ENCODE measurements at places on chromosomes 16 and 17.

DNA sequence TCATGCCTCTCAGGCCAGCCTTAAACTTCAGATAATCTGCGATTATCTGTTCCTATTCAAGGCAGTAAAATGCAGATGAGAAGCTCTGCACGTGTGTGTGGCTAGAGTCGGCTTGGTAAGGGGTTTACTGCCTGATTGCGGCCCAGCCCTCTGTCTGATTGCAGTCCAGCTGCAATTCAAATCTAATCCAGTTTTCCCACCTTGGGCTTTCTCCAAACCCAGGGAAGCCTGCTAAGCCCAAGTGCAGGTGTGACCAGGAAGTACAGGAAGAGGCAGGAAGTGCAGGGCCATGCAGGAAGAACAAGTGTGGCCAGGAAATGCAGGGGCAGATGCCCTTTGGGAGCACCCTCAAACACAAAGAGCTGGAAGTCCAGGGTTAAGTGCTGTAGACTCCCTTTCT lies 314.9 kb downstream of the CEP112 start:
- DNase-seq: no peak

- no peak for DNase-seq
Measured at GRCh38 chr17:59802160-59802559, 90.6 kb downstream of the TUBD1 start.

DNA sequence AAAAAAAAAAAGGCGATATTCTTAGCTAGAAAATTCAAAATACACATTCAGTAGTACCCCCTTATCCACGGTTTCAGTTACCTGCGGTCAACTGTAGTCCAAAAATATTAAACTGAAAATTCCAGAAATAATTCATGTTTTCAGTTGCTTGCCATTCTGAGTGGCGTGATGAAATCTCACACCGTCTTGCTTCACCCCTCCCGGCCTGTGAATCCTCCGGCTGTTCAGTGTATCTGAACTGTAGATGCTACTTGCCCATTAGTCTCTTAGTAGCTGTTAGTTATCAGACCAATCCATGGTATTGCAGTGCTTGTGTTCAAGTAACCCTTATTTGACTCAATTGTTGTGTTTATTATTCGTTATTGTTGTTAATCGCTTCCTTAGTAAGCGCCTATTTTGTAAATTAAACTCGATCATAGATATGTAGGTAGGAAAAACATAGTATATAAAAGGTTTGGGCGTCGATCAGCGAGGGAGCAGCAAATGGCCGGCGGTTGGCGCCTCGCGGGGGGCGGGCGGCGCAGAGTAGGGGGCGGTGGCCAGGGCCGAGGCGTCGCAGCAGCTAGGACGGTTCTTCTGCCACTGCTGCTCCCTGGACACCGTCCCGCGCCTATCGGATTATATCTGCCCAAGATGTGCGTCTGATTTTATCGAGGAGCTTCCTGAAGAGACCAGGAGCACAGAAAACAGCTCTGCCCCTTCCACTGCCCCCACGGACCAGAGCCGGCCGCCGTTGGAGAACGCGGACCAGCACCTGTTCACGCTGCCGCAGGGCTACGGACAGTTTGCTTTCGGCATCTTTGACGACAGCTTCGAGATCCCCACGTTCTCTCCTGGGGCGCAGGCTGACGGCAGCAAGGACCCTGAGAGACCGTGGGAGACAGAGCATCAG lies 39.8 kb upstream of the AKAP1 start:
- DNase-seq: no peak

GRCh38 chr17:29384901-29385300 lies 5.3 kb upstream of the TAOK1 start:
- DNase-seq: no peak

GRCh38 chr16:88442727-88443576 lies 10.1 kb upstream of the ZFPM1 start:
- DNase-seq: peak; percentile 73

GRCh38 chr17:49577650-49577934 lies 1.9 kb downstream of the NXPH3 start:
- no peak for DNase-seq

DNA sequence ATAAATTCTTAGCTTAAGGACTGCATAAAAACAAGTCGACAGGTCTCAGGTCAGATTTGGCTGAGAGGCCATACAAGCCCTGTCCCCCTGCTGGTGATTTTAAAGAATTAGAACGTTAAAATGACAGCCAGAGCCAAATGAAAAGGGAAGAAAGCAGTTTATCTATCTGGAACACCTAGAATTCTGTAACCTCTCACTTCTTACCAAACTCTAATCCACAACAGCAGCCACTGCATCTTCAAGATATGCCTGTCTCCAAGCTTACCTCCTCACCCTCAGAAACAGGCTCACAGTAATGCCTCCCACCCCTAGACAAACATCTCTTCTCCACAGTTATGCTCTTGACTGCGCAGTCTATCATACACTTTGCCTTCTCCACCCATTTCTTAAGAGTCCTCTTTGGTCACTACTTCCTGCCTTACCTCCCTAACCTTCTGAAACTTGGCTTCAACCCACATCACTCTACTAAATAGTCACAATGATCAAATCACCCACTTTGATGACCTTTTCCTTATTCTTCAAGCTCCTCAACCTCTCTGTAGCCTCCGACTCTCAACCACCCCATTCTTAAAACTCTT lies 14.2 kb downstream of the ANKFY1 start:
- peak; percentile 44 for DNase-seq

- DNase-seq: no peak
Measured at GRCh38 chr17:17351901-17352781, 49.0 kb downstream of the NT5M start.

GRCh38 chr17:43020030-43020621 lies 2.1 kb downstream of the VAT1 start:
- DNase-seq: no peak

DNA sequence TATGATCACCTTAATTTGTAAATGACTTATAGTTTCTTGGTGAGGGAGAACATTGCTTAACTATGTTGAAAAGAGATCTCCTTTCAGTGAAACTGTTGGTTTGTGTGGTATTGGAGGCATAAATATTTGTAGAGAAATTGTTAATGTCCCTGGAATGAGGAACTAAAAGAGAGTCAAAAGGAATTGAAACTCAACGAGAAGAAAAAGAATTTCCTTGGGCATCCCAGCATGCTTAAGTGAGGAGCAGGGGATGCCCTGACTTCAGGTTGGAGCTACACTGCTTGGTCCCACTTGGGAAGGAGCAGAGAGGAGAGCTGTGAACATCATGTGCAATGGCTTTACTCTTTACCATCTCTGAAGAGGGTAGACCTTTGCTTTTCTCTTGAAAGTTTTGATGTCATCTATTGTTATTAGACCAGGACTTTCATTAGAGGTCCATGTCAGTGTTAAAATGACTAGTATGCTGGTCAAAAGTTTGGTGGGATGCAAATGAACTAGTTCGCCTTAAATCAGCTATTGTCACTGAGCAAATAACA lies 21.7 kb downstream of the KRT23 start:
- DNase-seq: no peak

- no peak for DNase-seq
Measured at GRCh38 chr16:85457366-85457765, 155.8 kb upstream of the GSE1 start.

DNA sequence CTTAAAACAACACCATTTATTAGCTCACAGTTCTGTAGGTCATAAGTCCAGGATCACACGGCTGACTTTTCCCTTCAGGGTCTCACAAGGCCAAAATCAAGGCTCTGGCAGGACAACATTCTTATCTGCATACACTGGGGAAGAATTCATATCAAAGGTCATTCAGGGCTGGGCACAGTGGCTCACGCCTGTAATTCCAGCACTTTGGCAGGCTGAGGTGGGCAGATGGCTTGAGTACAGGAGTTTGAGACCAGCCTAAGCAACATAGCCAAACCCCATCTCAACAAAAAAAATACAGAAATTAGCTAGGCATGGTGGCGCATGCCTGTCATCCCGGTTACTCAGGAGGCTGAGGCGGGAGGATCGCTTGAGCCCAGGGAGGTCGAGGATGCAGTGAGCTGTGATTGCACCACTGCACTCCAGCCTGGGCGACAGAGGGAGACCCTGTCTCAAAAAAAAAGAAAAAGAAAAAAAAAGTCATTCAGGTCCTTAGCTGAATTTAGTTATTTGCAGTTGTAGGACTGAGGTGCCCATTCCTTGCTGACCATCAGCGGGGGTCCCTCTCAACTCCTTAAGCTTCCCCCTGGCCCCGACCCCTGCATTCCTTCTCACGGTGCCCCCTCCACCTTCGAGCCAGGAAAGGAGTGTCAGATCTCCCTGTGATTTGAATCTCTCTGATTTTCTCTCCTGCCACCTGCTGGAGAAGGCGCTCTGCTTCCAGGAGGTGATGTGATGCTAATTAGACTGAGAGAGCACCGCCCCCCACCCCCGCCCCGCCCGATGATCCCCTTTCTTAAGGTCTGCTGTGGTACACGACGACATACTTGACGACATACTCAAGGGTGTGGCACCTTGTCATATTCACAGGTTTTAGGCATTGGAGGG lies 91.8 kb upstream of the CLEC18A start:
- peak; percentile 62 for DNase-seq

GRCh38 chr16:1416521-1416941 lies 2.0 kb upstream of the UNKL start:
- DNase-seq: no peak

DNA sequence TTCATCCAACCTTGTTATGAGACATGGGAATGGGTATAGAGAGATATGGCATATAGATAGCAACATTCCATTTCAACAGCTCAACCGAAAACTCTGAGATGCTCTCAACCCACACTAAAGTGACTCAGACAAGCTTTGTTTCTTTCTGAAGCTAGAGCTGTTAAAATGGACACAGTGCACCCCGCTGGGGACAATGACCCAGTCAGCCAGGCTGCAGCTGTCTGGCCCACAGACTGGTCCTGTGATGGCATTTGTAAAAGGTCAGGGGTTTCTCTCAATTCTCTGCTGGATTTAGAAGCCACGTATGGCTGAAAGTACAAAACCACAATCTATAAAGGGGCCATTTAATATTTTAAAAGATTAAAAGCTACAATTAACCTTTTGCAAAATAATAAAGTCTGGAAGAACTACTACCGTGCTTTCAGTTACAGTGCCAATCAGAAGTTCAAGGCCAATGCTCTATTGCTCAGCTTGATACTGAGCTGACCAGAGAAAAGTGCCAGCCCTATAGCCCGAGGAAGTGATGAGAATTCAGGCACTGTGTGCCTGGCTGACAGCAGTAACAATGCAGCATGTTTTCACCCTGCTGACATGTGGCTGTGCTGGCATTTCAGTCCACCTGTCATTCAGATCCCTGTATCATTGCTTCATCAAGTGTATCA lies 60.2 kb downstream of the TEX2 start:
- no peak for DNase-seq

DNA sequence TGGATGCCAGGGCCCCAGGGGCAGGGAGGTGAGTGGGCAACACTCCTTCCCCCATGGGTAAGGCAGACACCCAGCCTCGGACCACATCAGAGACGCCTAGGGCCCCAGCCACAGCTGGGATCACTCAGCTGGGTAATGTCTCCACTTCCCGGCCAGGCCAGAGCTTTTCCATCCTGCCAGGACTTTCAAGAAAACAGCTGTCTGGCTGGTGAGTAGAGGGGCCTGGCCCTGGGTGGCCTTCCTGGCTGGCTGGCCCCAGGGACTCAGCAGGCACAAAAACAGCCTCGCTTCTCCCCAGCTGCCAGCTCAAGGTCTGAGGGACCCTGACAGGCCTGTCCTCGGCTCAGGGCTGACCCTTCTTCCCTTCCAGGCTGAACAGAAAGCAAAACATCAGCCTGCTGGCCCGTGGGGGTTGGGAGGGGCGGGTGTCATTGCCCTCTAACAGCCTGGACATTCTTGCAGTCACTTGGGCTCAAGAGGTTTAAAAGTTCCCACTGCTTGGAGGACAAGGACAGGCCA lies 45.3 kb upstream of the JPH3 start:
- no peak for DNase-seq

GRCh38 chr16:88886845-88887521 lies 20.5 kb upstream of the PABPN1L start:
- peak; percentile 32 for DNase-seq

DNA sequence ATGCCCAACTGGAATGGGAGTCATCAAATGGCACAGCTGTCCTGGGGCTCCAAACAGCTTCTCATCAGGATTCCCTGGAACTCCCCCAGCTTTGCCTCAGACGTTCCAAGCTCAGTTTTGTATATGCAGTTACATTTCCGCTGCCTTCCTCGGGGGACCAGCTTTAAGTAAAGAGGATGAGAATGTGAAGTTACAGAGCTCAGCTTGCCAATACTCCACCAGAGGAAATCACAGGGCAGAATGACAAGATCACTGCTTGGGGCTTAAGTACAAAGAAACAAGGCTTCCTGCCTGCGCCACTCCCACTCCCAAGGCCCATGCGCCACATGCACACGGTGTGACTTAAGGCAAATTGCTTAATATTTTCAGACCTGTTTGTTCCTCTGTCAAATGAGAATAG lies 272.4 kb upstream of the CDH11 start:
- no peak for DNase-seq

Measured in NCI-H2171 treated with DMSO at 0.1 percent for 48 hours (cell line).